Naive thymus-derived CD4-positive, alpha-beta T cell (primary cell): ENCODE measurements at places on chromosomes 2 and 18. TPM values are rescaled to one million over a fixed set of nuclear protein-coding genes. Genes with fewer than 3 reads are reported as not detected.

DNA sequence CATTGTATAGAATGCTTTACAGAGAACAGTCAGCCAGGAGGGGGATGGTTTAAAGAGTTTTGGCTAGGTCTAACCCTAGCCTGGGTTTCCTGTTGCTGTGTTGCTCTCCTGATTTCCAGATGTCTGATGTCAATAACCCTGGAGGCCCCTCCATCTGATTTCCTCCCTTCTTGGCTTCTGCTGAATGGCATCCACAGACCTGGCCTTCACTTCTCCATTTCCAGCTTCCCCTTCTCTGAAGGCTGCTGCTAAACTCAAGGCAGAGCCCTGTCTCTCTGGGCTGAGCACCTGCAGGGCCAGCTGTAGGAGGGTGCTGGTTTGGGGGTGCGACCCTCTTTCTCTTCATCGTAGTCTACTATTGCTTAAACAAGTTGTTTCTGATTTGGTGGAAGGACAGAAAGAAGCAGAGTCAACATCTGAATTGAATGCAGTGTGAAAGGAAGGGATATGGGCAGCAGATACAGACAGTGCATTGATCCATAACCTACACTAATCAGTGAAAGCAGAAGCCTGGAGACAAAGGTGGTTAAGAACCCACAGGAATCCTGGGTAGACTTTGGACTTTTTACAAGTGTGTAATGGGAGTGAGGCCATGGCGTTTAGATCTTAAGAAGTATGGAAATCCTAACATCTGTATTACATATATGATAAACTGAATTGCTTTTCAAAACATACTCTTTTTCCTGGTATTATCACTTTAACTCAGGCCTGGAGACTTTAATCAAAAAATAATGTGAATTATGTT is 153.6 kb downstream of the HRH4 start:
- H3K36me3 ChIP-seq: no peaks in the 10 kb centered on the region
- H3K4me3 ChIP-seq: no peak overlapping the region
- no peaks in the 10 kb centered on the region for H3K27me3 ChIP-seq
- H3K4me1 ChIP-seq: no peaks in the 10 kb centered on the region
- no peak for DNase-seq
- no peak overlapping the region for H3K27ac ChIP-seq

DNA sequence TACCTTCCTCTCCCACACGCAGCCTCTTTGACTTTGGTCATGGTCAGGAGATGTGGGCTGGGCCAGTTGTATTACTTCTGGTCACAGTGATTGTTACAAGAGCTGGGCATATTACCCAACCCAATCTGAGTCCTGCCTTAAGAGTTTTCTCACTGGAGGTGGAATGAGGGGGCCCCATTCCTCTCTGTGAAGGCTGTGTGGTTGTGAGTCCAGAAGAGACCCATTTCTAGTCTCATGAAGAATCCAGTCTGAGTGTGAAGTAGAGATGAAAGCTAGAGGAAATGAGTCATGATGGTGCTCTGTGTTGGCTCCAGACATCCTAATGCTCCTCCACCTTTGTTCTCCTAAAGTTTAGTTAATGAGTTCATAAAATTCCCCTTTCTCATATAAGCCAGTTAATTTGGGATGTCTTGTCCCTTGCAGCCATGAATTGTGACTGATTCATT is 50.8 kb upstream of the RASGRP3 start:
- H3K4me3 ChIP-seq: no peak overlapping the region
- DNase-seq: no peak
- no peak overlapping the region for H3K27ac ChIP-seq
- H3K27me3 ChIP-seq: no peaks in the 10 kb centered on the region
- no peaks in the 10 kb centered on the region for H3K4me1 ChIP-seq

DNA sequence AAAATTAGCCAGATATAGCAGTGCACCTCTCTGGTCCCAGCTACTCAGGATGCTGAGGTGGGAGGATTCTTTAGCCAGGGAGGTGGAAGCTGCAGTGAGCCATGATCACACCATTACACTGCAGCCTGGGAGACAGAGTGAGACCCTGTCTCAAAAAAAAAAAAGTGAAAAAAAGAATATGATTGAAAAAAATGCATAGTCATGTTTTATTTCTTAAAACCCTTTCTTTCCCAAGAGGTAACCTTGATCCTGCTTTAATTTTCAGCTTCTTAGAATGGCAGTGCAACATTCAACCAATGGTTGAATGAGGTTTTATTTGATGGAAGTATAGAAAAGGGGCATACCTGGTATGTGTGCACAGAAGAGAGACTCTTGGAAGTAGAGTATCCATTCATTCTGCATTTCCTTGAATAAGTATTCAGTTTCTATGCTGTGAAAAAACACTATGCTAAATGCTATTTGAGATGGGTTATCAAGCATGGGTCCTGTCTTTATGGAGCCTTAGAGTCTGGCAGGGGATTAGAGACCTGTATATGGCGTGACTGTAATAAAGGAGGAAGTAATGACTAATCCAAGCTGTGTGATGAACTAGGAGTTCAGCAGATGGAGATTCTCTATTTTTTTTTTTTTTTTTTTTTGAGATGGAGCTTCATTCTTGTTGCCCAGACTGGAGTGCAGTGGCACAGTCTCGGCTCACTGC is 146.3 kb downstream of the WDSUB1 start:
- H3K27me3 ChIP-seq: no peaks in the 10 kb centered on the region
- DNase-seq: no peak

DNA sequence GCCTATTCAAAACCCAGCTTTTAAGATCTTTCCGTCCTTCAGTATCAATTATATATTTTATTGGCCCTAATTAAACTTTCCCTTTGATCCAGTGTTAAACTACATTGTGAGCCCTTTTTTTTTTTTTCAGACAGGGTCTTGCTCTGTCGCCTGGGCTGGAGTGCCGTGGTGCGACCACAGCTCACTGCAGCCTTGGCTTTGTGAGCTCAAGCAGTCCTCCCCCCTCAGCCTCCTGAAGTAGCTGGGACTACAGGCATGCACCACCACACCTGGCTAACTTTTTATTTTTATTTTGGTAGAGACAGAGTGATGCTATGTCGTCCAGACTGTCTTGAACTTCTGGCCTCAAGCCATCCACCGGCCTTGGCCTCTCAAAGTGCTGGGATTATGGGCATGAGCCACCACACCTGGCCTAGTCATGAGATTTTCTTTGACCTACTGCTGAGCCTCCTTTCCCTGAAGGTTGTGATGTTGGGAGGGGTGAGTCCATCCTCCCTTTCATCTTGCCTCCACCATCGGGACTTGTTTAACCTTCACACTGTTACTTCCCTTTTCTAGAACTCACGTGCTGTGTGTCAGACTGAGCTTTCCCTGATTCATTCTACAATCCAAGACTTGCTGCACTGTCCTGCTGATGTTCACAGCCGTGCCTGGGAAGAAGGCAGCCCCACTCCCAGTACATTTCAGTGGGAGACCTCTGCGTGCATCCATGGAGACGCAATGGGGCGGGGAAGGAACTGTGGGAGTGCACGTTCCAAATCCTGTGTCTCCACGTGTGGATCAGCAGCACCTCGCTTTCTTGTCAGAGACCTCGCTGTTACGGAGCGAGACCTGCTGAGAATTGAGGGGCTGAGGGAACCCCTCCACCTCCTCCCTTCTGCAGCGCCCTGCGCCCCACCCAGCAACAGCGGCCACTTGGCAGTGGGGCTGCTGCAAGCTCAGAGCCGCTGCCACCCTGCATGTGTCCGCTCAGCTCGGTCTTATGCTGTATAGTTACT is 10.8 kb downstream of the OXER1 start:
- no peaks in the 10 kb centered on the region for H3K4me1 ChIP-seq
- no peak overlapping the region for H3K4me3 ChIP-seq
- no peak for DNase-seq
- H3K27ac ChIP-seq: no peak overlapping the region
- no peaks in the 10 kb centered on the region for H3K36me3 ChIP-seq

- H3K4me1 ChIP-seq: no peaks in the 10 kb centered on the region
- no peak overlapping the region for H3K4me3 ChIP-seq
- DNase-seq: no peak
- no peak overlapping the region for H3K27ac ChIP-seq
- H3K36me3 ChIP-seq: no peaks in the 10 kb centered on the region
Observed at GRCh38 chr18:44918142-44918476, 237.4 kb downstream of the SETBP1 start.

Gene CYP27C1
- total RNA-seq: not detected

Gene C2orf80
- not detected for total RNA-seq
